ENCODE measurements at places on chromosomes 2 and 18.
A peak's percentile ranks its signal among the peaks of the same experiment; 100 is the strongest.

DNA sequence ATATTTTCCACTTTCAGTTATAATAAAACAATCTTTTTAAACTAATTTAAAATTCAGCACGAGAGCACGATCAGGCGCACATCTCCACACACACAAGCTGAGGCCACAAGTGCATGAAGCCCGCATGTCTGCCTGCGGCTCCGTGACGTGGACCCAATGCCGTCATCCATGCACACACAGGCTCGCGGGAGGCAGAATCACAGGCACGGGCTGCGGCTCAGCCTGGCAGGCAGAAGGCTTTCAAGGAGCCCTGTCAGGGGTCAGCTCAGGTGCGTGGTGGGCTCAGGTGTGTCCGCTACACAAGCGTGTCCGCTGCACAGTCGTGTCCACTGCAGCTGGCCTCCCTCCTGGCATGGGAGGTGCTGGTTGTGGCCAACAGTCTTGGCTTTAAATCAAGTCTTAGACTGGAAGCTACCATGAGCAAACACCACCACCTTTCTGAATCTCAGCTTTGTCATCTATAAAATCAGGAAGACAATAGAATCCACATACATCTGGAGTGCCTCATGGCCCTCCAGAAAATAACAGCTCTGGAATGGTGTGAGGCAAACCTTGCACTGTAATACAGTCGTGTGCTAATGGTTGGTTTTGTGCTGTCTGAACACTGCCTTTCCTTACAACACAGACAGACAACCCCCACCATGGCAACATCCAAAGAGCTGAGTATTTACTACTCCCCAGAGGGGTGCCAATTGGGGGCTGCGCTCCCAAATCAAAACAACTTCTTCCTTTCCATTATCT lies 210.1 kb downstream of the NDUFA10 start:
- DNase-seq, result no peak

GRCh38 chr2:11839916-11840315 lies 93.5 kb downstream of the LPIN1 start:
- DNase-seq, result no peak

GRCh38 chr18:33697498-33697897 lies 119.5 kb downstream of the ASXL3 start:
- DNase-seq, result no peak

GRCh38 chr18:10936176-10937053 lies 213.0 kb downstream of the PIEZO2 start:
- no peak for DNase-seq

DNA sequence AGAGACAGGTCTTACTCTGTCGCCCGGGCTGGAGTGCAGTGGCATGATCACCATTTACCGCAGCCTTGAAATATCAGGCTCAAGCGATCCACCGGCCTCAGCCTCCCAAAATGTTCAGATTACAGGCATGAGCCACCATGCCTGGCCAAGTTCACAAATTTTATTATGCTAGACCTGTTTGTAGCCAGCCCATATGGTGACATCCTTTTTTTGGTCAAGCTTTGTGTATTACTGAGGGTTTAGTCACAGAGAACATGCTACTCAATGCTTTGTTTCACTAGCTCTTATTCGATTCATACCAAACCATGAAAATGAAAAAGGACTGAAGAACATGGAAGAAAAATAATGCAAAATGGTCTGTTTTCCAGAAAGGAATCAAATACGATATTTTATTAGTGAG lies 41.4 kb downstream of the DGKD start:
- DNase-seq, result no peak

DNA sequence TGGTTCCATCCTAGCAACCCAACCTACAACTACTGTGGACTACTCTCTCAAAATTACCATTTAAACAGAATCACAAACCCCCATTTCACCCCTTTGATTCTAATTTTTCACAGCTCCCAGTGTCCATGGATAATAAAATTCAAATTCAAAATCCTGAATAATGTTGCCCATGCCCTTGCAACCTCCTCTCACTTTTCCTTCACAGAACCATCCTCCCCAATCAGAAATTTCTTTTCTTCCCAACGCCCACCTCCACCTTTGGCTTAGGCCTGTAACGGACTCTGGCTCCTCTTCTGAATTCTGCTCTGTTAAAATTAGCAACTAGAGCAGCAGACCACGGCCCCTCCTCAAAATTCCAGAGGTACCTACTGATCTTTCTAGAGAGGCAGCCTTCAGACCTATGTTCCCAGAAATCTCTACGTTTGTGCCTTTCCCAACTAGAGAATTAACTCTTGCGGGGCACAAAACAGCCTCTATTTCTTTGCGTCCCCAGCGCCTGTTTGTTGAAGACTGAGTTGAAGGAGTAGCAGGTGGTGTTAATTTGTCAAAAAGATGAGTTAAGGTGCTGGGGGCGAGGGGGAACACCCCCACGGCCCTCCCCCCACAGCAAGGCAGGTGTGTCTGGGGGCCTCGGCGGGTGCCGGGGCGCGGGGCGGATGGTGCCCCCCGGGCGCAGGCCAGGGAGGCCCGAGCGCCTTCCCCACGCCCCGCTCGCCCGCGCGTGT lies 428 bp upstream of the MAP3K20 start:
- DNase-seq, result no peak

- DNase-seq, result no peak
Observed at GRCh38 chr2:192960945-192961344, 766.2 kb upstream of the TMEFF2 start.

DNA sequence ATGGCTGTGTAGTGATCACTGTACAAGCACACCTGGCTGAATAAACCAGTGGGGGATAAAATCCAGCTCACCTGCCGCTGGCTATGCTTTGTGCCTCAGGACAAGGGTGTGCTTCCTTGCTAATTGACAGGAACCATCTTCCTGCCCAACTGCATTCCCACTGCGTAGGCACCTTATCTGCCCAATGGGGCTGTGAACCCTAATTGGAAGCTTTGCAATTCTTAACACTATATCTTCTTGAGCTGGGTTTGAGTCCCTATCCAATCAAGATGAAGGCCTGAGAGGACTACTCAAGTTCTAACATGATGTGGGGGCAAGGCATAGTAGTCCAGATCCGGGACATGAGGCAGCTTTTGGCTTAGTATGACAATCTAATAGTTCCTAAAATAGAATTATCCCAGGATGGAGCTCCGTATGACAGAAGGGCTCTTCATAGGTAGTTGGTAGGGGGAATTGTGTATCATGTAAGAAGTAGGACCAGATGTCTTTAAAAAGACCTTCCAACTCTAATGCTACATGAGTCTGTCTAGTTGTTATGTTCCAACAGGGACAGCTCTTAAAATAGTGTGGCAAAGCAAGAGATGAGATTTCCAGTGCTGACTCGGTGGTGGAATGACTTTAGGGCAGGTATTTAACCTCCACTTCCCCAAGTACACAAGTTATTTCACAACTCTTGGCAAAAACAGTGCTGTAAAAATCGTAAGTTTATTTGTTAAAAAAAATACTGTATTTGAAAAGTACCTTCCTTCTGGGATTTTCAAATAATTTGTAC lies 2.3 kb upstream of the TMEM150A start:
- DNase-seq, result no peak

DNA sequence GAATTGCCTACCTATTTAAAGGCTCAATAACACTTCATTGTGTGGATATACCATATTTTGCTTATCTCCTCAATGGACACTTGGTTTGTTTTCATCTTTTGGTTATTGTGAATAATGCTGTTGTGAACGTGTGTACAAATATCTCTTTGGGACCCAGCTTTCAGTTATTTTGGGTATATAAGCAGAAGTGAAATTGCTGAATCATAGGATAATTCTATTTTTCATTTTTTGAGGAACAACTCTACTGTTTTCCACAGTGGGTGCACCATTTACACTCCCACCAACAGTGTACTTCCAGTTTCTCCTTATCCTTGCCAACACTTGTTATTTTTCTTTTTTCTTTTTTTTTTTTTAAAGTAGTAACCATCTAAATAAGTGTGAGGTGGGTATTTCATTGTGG lies 29.0 kb downstream of the PTPN4 start:
- DNase-seq, result no peak

GRCh38 chr2:36357847-36358659 lies 2.5 kb downstream of the CRIM1 start:
- DNase-seq, result peak; percentile 65

GRCh38 chr2:54053830-54054229 lies 61.6 kb upstream of the ACYP2 start:
- DNase-seq, result no peak

GRCh38 chr2:111184725-111185310 lies 64.1 kb downstream of the BCL2L11 start:
- DNase-seq, result no peak

DNA sequence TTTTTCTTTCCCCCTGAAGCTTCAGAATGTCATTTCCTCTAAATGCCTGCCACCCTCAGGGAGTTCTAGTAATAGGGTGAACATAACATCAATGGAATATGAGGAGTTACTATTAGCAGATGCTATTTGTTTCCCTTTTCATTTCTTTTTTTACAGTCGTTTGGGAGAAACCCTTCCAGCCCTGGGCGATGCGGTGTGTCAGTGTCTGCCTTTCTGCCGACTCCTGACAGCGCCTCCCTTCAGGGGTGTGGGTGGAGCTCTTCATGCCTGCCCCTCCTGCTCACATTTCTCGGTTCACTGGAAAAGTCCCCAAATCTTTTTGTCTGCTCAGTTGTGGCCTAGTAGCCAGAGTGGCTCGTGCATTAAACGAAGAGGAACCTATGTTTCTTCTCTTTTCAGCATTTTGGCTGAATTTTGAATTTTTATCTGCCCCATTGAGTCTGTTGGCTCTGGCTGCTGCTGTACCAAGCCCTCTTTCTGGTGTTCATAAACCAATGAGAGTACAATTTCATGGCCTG lies 72.3 kb downstream of the FMNL2 start:
- peak; percentile 45 for DNase-seq

GRCh38 chr2:197804049-197804757 lies at the start of gene PLCL1:
PLCL1 (plus strand) TSS chr2:197804593.
- peak; percentile 90 for DNase-seq

- no peak for DNase-seq
Observed at GRCh38 chr2:156229724-156230362, 102.7 kb downstream of the NR4A2 start.

- no peak for DNase-seq
Observed at GRCh38 chr2:55371376-55371775, 48.3 kb downstream of the CCDC88A start.

DNA sequence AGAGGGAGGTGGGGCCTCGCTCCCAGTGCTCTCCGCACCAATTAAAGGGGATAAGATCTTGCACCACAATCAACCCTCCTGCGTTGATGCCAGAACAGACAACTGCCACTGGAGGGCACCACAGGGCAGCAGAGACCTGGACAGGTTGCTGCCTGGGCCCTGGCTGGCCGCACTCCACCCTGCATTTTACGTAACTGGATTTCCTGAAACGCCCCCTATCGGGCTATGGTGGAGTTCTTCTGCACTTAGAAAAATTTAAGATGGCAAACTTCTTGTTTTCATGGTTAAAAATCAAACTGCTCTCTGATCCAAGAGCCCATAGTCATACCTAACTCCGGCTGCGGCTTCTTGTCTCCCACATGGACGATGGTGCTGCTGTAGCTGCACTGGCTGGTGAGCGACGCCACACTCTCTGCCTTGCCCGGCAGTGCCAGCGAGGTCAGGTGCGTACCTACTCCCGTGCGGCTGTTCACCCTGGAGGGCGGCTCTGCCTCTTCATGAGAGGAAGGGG lies 16.8 kb upstream of the HES6 start:
- peak; percentile 83 for DNase-seq

DNA sequence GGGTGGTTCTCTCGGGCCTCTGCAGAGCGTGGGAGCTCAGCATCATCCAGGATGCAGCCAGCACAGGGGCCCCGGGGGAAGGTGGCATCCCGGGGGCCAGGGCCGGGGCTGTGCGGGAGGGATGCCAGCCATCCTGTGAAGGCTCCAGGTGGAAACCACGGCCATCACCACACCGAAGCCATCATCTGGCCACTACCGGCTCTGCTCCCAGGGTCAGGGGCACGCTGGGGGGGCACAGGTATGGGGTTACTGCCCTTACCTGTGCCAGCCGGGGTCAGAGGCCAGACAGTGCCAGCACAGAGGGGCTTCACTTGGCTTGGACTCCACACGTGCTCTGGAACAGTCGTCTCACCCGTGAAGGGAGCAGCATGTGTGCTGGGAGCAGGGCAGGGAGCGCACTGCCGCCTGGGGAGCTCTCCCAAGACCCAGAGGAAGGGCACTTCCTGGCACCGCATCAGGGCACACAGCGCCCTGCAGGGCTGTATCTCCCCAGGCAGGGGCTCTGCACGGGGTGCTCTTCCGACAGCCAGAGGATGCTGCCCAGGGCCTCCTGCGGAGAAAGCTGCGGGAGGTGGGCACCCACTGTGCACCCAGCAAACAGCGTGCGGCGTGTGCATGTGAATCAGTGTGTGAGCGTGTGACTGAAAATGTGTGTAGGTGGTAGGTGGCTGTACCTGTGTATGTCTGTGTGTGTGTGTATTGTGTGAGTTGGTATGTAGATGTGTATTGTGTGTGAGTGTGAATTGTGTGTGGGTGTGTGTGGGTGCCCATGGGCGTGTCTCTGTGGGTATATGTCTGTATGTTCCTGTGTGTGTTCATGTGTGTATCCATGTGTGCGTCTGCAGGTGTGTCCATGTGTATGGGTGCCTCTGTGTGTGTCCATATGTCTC lies 75.0 kb downstream of the PTGR3 start:
- no peak for DNase-seq

GRCh38 chr2:207767461-207768167 lies 2.1 kb downstream of the FZD5 start:
- no peak for DNase-seq

DNA sequence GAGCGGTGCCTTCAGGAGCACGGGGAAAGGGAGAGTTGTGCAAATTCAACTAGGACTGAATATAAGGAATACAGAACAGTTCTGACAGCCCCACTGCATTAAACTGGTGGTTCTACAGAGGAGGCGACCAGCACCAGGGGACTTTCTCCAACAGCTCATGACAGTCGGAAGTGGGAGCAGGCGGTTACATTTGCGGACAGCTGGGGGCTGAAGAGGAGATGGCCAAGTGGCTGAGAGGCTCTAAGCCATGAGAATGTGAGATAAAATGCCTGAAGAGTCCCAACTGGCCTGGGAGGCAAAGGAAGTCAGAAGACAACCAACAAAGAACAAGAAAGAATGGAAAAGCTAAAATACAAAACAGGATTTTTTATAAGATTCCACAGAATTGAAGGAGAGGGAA lies 141.3 kb downstream of the L3MBTL4 start:
- no peak for DNase-seq

- no peak for DNase-seq
Observed at GRCh38 chr2:16861530-16861929, 195.9 kb upstream of the CYRIA start.

DNA sequence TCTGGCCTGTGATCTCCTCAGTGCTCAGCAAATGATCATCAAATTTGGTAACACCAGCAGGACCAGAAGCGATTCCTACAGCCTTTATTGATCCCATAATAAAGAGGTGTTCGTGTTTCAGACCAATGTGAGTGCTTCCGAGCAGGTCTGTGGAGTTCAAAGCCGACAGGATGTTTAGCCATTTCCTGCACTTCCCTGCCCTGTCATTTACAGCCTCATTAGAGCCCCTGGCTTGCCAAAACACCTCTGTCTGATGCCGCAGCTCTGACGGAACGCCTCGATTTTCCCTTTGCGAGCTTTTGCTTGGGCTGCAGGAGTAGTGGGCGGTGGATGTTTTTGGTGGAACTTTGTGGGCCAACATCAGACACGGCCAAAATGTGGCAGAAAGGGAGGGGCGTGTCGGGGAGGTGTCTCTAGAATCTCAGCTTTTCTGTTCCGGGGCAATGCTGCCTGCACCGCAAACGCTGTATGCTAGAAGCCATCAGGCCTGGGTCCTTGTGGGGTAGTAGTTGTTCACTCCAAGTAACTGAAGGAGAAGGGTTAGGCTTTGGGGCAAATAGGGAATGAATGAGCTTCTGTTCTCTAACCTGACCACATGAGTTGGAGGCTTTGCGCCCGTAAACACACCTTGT lies 26.1 kb upstream of the INHBB start:
- DNase-seq, result no peak

- no peak for DNase-seq
Observed at GRCh38 chr18:36887114-36887513, 58.2 kb downstream of the KIAA1328 start.

- DNase-seq, result no peak
Observed at GRCh38 chr18:35189510-35189909, 51.3 kb upstream of the ZNF397 start.

Data from left kidney (tissue), 8 donors.